Stimulated activated CD4-positive, alpha-beta T cell treated with anti-CD3 and anti-CD28 coated beads, Interleukin-4, amount 100 ng/mL, for 24 hours (primary cell): ENCODE measurements at places on chromosomes 7 and 10.

DNA sequence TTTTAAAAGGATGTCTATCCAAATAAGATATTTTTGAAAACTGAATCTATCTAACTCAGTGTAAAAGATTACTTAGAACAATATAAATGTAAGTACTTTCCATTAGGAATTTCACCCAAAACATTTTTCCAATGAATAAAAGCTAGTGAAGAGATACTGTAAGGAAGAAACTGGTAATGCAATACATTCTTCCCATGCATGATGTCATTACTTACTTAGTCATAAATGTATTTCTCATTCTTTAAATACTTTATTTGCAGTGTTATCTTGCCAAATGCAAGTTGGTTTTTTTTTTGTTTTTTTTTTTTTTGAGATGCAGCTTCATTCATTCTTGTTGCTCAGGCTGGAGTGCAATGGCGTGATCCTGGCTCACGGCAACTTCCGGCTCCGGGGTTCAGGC, 265.6 kb downstream of the PHF14 start:
- no peak for DNase-seq

DNA sequence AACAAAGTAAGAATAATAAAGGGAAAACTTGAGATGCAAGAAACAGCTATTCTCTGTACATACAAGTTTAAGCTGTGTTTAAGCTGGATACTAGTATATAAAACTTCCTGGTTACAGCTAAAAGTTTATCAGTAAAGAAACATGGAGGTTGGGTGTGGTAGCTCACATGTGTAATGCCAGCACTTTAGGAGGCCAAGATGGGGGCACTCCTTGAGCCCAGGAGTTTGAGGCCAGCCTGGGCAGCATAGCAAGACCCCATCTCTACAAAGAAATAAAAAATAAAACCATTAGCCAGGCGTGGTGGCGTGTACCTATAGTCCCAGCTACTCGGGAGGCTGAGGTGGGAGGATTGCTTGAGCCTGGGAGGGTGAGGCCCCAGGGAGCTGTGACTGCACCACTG, 3.2 kb downstream of the RSU1 start:
- DNase-seq: no peak

DNA sequence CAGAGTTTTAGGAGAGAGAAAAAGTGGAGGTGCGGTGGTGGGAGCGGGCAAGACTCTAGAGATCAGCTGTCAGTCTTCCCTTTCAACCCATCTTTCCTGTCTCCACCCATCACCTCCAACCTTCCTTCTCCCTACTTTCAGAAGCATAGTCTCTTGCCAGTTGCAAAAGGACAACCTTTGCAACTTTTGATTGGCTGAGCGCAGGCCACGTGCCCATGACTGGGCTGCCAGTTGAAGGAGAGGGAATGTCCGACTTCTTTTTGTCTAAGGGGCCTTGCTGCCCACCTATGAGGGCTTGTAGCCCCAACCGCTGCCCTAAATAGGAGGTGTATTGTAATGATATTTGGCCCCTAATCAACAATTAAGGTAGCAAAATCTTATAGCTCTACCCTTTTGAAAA, 12.6 kb downstream of the CYP26A1 start:
- no peak for DNase-seq

- no peak for DNase-seq
Measured at GRCh38 chr10:87752566-87752965, 65.5 kb downstream of the ATAD1 start.

DNA sequence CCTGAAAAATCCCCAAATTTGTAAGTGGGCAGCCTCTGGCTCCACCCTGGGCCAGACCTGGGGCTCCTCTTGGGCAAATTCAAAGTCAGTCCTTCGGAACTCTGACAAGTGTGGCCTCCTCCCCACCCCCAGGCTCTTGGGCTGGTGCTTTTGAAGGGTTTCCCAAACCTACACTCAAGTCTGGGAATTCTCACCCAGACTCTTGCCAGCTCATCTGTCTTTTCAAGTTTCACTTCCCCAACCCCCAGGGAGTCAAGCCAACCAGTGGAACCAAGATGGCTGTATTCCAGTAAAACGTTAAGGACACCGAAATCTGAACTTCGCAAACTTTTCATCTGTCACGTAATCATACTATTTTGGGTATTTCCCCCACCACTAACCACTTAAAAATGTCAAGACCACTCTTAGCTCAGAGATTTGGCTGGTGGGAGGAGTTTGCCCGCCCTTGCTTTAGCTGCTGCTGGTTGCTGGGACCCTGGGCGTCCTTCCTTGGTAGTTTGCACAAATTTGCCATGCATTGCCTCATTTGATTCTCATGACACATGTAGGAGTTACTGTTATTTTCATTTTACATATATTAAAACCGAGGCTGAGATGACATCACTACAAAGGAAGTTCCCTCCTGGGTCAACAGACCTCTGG, 1.7 kb upstream of the MYO1G start:
- peak; percentile 87 for DNase-seq

DNA sequence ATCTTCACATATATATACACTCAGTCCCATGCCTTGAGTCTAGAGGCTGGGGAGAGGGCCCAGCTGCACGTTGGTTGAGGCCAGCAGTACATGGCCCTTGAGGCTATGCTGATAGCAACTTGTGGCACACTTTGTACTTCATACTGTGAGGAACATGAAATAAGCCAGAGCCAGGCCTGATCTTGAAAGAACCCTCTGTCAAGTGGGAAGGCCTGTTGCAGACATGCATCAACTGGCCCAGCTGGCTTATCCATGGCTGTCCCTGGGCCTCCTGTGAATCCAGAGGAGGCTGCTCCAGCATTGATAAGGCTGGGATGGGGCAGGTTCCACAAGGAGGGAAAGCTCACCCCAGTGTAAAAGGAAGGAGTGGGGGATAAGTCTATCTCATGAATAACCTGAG, 140.4 kb downstream of the NRF1 start:
- no peak for DNase-seq

- no peak for DNase-seq
Measured at GRCh38 chr7:55149001-55149400, 130.2 kb downstream of the EGFR start.

GRCh38 chr10:118210276-118210675, 131.8 kb downstream of the FAM204A start:
- DNase-seq: no peak

- DNase-seq: no peak
Measured at GRCh38 chr7:1665549-1666316, 4.3 kb upstream of the ELFN1 start.

DNA sequence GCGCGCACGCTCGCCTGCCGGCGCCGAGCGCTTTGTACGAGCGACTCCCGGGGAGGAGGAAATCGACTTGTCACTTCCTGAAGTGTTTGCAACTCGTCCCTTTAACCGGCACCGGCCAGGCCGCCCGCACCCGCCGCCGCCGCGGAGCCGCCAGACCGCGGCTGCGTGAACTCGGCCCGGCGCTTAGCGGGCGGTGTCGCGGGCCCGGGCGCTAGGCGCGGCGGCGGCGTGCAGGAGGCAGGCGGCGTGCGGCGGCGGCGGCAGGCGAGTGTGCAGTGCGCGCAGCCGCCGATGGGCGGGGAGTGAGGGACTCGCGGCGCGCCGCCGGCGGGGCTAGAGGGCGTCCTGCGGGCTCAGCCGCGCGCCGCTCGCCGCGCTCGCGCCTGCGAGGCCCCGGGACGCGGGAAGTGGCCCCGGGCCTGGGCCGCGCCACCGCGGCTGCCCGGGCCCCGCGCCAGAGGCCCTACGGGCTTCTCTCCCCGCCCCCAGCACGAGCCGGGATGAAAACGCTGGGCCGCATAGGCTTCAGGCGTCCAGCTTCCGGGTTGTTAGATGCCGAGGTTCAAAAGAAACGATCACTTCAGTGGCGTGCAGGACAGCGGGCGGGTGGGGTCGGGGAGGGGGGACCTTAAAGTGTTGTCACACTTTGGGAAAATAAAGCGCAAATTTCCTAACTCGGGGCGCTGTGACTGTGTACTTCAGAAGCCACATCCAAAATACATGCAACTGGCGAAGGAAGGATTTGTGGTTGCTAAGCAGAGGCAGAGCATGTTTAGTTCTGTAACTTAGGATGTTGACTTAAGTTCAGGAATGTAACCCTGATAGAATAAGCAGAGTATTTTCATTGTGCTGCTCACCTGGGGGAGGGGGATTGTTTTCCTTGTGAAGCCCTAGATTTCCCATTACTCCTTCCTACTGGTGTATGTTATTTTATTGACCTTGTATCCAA, at the start of gene FAM53B:
FAM53B (minus strand) TSS at position 277 of the 949 bp plus-strand sequence. CDS start 37,665 bp downstream, outside the sequence.
- DNase-seq: peak; percentile 75

GRCh38 chr10:84012831-84013458, 126.4 kb upstream of the GHITM start:
- DNase-seq: no peak

DNA sequence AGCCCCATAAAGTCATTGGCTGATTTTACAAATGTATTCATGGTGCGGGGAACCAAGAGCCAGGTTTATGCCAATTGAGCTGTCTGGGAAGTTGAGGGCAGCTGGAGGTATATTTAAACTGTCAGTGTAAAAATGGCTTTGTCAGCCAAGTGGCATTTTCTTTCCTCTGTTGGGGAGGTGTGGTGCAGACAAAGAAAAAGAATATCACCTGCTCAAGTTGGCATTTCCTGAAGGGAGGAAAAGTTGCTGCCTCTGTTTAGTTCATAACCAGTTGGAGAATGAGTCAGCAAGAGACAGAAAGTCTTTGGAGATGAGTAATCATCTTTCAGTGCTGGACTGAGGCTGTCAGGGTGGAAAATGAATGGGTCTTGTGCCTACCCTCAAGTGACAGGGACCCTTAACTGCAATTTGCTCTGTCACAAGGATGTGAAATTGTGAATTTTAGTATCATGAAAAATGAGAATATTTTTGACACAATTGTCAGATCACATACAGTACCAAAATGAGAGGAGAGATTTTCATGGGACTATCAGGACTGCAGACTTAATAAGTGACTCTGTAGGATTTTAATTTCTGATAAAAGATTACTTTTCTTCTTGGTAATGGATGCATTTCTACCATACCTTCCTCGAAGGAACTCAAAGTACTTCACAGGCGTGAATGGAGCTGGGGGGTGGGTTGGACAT, 137.3 kb downstream of the ANLN start:
- DNase-seq: no peak

DNA sequence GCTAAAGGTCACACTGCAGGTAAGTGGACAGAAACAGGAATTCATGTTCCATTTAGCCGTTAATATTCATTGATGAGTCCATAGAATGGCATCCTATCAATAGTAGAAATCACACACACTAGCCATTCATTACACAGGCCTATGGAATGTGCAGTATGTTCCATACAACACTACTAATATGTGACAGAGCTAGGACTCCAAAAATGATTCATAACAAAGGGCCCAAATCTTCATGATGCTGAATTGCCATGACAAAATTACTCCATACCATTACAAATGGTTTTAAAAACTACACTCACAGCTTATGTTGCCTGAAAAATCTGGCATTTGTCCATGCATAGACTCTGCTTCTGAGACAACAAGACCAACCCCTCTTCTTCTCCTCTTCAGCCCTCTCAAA, 549.1 kb downstream of the XPNPEP1 start:
- DNase-seq: no peak

- no peak for DNase-seq
Measured at GRCh38 chr10:52353960-52354394, 39.9 kb downstream of the DKK1 start.

GRCh38 chr10:1199897-1200721, 143.9 kb downstream of the WDR37 start:
- DNase-seq: no peak

- no peak for DNase-seq
Measured at GRCh38 chr10:128570319-128570995, 444.2 kb upstream of the MKI67 start.

DNA sequence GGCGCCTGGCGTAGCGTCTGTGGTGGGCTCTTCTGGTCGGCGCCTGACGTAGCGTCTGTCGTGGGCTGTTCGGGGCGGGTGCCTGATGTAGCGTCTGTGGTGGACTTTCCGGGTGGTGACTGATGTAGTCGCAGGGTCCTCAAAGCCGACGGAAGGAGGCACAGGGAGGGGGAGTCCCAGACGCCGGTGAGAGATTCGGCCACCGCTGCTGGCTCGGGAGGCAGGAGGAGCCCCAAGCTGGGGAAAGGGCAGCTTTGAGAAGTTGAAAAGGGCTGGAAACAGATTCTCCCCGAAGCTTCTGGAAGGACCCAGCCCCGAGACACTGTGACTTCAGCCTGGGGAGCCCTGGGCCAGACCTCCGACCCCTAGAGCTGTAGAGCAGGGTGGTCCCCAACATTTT, 105.7 kb downstream of the DNAJB6 start:
- DNase-seq: no peak

DNA sequence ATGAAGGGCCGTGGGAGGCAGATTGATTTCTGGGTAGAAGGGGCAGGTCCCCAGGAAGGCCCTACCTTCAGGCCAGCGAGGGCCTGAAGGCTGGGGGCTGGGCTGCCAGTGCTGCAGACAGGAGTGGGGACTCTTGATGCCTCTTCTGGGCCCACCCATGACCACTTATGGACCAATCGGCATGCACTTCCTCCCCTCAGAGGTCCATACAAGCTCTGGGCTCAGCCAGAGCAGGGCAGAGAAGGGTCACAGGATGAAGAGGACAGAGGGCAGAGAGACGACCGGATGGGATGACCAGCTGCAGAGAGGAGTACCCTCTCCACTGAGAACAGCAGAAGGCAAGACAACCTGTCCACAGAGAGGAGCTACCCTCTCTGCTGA, 120.1 kb downstream of the DYNC2I1 start:
- DNase-seq: no peak

DNA sequence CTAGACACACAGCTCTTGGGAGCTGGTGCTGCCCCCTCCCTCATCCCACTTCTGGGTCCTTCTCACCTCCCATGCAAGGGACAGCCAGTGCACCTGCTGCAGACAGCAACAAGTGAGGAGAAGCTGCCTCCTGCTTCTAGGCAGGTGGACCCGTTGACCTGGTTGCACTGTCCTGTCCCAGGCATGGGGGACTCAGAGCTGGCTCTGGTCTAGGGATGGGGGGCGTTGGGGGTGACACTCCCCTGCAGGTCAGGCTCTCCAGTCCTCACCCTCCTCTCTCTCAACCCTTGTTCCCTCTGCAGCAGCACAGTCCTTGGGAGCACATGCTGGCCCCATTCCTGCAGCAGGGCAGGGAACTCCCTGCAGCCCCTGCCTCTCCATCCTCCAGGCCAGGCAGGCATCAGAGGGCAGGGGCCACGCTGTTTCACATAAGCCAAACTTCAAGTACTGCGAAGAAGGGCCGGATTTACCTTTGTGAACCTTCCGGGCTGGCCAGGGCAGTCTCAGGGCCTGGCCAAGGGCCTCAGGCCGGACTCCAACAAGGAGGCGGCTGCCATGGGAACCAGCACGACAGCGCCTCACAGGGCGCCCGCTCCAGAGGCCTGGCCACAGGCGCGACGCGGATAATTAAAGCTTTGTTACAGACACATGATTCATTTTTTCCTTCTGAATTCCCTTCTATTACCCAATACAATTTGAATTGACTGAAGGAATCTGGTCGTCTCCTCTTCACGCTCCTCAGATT, 48.5 kb downstream of the RASGEF1A start:
- no peak for DNase-seq

- no peak for DNase-seq
Measured at GRCh38 chr10:132336064-132336746, 4.2 kb downstream of the LRRC27 start.
